Activated T-helper 2 cell treated with anti-CD3 and anti-CD28 coated beads, Interferon-gamma antibody, Interleukin-2, Interleukin-4, amounts not matched to agents 10 μg/mL and 5 μg/mL and 100 μg/mL, durations not matched to agents 14 hours and 24 hours and 36 hours (primary cell): ENCODE measurements at places on chromosomes 13 and 19. TPM values are rescaled to one million over a fixed set of nuclear protein-coding genes. Genes with fewer than 3 reads are reported as not detected.
A peak's percentile ranks its signal among the peaks of the same experiment; 100 is the strongest.

- no peak overlapping the region for H3K4me3 ChIP-seq
- H3K4me1 ChIP-seq, result no peaks in the 10 kb centered on the region
- H3K27me3 ChIP-seq, result no peaks in the 10 kb centered on the region
- no peaks in the 10 kb centered on the region for H3K36me3 ChIP-seq
- H3K27ac ChIP-seq, result no peak overlapping the region
- DNase-seq, result no peak
Measured at GRCh38 chr13:109131698-109132257, 502.4 kb downstream of the MYO16 start.

- H3K4me1 ChIP-seq, result peaks cover 18% of the 10 kb centered on the region
- H3K36me3 ChIP-seq, result peaks cover 16% of the 10 kb centered on the region
- peak; percentile 26 for DNase-seq
- peak overlapping the region; percentile 96 for H3K27ac ChIP-seq
- H3K27me3 ChIP-seq, result no peaks in the 10 kb centered on the region
Measured at GRCh38 chr19:40424637-40425449, 949 bp downstream of the SERTAD1 start.

- H3K27me3 ChIP-seq, result no peaks in the 10 kb centered on the region
- no peak overlapping the region for H3K4me3 ChIP-seq
- H3K4me1 ChIP-seq, result no peaks in the 10 kb centered on the region
- H3K27ac ChIP-seq, result no peak overlapping the region
Measured at GRCh38 chr19:38182536-38183210, 41.3 kb downstream of the DPF1 start.

The MBD3L2 gene
- total RNA-seq, result not detected in 2 replicates

The ZIC2 gene
- total RNA-seq, result not detected in 2 replicates

DNA sequence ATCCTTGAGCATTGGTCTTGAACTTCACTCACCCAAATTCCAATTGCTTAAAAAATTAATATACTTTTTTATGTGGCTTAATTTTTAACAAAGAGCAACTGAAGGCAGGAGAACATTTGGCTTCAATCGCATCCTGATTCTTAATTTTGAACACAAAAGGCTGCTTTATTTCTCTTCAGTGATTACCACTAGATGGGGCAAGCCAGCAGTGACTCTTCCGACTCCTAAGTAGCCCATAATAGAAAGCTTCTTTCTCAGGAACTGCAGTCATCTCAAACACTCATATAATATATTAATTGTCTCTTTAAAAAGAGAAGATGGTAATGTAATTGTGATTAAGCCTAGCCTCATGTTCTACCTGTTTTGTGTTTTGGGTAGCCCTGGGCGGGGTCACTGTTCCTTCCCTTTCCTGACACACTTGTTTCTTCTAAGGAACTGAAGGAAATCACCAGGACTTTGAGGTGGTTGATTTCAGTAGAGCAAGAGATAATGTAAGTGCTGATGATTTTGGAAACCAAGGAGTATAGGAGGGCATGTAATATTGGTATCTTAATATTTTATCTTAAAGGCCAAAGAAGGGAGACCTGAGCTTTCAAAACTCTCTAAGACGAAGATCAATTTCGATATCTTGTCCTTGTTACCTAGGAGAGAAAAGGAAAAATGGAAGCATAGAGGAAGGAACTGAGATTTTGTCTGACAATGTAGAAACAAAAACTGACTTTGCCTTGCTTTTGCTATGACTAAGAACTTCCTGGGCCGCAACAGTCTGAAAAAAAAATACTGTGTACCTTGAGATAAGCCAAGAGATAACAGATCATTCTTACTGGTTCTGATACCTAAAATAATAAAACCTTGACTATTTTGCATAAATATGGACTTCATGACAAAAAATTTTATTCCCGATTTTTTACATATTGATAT, 73.1 kb downstream of the TNFSF13B start:
- H3K27me3 ChIP-seq, result peaks cover 16% of the 10 kb centered on the region
- H3K4me3 ChIP-seq, result no peak overlapping the region
- H3K36me3 ChIP-seq, result no peaks in the 10 kb centered on the region
- H3K4me1 ChIP-seq, result peaks cover 15% of the 10 kb centered on the region
- H3K27ac ChIP-seq, result no peak overlapping the region
